Activated naive CD4-positive, alpha-beta T cell treated with Interleukin-2 at 50 U/mL for 16 hours (primary cell): ENCODE measurements at places on chromosomes 11 and 22.

DNA sequence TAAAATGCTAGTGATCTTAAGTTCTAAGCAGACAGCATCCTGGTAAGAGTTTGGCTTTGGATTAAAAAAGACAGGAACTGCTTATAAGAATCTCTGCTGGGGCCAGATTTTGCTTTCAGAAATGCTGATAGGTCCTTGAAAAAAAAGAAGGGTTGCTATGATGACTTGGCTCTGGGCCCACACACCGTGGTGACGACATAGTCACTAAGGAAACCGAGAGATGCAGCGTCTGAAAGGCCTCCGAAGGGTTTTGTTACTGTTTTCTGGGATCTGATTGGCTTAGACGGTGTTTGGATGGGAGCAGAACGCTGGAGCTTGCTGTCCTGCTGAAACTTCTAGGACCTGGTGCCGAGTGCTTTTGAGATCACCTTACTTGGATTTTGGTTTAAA is 8.4 kb downstream of the FAM118A start:
- DNase-seq, result peak; percentile 88

- DNase-seq, result no peak
Observed at GRCh38 chr11:120147094-120147949, 9.4 kb upstream of the TRIM29 start.

- no peak for DNase-seq
Observed at GRCh38 chr11:19836666-19837065, 124.0 kb downstream of the NAV2 start.

GRCh38 chr22:38282397-38282796 is 9.6 kb upstream of the TMEM184B start:
- no peak for DNase-seq

- no peak for DNase-seq
Observed at GRCh38 chr11:1648653-1649420, 19.3 kb downstream of the KRTAP5-5 start.
